ENCODE measurements at places on chromosomes 6 and 20.
A peak's percentile ranks its signal among the peaks of the same experiment; 100 is the strongest.

DNA sequence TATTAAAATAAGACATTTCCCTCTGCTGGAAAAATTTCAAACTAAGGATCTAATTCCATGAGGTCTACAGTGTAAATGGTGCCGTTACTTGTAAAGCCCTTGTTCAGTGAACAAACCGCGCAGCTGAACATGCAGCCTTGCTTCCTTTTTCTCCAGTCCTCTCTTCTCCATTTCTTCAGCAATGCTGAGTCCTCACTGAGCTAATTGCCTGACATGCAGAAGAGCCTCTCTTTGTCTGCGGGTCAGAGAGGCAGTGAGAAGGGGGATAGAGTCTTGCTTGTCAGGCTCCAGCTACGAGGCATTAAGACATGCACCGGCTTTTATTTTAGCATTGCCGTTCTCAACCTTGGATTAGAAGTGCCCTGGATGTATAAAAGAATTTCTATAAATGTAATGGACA is 25.7 kb downstream of the ZDHHC14 start:
- no peak for DNase-seq

DNA sequence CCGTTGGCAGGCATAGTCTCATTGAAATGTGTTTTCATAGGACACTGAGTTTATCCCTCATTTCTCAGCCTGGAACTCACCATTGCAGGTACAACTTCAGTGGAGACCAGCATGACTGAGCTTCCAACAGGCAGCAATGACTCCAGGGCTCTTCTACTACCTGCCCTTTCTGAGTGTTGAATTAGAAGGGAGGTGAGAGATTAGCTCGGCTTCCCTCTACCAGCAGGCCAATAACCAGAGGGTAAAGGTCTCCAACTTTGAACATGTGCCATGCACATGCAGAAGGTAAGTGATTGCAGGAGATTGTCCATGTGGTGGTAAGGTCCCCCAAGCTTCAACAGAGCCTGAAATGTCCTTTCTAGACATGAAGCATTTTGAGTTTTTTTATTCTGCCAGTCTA is 233.8 kb upstream of the SUPT3H start:
- DNase-seq = no peak

- DNase-seq = no peak
Observed at GRCh38 chr6:118872726-118873125, 21.2 kb upstream of the ASF1A start.

DNA sequence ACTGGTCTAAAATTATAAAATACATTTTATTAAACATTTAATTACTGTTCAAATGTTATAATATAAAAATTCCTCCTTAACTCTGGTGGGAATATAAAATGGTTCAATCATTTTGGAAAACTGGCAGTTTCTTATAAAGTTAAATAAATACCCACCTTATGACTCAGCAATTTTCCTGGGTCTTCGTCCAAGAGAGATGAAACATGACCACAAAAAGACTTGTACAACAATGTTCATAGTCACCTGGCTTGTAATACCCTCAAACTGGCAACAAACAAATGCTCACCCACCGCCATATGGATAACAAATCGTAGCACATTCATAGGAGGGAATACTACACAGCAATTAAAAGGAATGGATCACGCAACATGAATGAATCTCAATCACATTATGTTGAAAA is 66.0 kb upstream of the RIN2 start:
- no peak for DNase-seq

DNA sequence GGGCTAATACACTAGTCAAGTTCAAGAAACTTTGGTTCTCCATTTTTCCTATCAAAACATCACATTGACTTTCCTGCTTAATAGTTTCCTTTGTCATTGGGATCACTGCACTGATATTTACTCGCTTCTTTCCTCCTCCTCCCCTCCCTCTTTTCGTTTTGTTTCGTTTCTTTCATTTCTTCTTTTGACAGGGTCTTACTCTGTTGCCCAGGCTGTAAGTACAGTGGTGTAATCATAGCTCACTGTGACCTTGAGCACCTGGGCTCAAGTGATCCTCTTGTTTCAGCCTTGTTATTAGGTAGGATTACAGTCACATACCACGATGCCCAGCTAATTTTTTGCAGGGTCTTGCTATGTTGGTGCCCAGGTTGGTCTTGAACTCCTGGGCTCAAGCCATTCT is 12.3 kb downstream of the PAQR8 start:
- DNase-seq = no peak

GRCh38 chr20:33311996-33312395 is 29.0 kb downstream of the BPIFB1 start:
- DNase-seq = no peak

GRCh38 chr6:144140867-144141266 is 9.4 kb upstream of the STX11 start:
- DNase-seq = no peak

DNA sequence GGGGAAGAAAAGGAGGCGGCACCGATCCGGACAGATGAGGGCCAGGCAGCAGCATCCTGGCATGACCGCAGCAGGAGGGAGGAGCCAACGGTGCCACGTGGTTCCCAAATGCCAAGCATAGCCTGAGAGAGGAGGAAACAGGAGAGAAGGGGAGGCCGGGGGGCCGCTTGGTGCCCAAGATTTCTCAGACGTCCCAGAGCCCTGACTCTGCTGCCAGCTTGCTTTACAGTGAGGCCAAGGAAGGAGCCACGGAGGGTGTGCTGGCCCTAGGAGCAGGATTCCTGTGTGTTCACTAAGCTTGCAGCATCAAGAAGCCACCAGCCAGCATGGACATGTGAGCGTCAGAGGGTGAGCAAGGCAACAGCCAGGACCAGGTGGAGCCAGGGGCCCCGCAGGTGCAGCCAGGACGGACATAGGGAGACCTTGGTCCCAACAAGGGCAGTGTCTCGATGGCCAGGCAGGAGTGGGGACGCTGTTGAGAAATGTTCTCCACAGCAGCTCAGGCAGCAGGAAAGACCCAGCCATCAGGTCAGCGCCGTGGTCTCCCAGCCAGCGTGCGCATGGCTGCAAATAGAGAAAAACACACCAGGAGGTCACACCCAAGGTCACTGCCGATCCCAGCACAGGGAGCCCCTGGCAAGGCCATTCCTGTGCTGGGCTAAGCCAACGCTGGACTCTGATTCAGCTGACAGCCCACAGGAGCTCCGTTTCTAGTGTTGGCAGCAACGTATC is 143.7 kb downstream of the DLL1 start:
- DNase-seq = no peak

DNA sequence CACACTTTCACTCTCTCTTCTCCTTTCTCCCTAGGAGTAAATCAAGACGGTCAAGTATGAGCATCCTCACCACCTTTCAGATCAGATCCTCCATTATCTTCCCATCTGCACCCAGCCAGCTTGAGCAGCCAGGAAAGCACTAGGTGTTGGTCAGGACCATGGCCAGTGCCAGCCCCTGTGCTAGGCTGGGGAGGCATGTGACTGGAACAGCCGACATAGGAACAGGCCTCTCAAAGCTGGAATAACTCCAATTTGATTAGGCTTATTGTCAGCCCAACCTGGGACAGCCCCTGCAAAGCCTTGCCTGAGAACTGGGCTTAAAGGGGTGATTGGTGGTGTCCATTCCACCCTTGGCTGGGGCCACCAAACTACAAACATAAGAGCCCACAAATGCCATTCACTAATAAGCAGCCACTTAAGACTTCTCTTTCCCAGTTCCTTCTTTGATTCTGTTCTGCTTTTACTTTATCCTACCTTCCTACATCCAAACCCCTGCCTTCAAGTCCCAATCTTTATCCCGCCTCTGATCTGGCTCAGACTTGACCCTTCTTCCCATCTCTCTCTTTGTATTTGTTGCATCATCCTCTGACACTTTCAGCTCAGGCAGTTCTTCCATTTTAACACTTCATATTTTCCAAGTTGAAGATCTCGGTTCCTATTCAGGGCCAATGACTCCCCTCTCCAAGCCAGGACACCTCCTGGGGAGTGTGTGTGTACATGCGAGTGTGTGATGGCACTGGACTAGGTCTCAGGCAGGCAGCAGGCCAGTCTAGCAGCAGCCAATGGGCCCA is 4.5 kb upstream of the TREM2 start:
- DNase-seq = no peak

GRCh38 chr6:35141007-35141655 is at the start of gene TCP11:
Gene TCP11 (minus strand): TSS chr6:35141339. CDS start chr6:35140870, 469 bp downstream.
- peak; percentile 62 for DNase-seq

GRCh38 chr20:35329435-35330139 is 37.4 kb upstream of the FAM83C start:
- DNase-seq = peak; percentile 70

DNA sequence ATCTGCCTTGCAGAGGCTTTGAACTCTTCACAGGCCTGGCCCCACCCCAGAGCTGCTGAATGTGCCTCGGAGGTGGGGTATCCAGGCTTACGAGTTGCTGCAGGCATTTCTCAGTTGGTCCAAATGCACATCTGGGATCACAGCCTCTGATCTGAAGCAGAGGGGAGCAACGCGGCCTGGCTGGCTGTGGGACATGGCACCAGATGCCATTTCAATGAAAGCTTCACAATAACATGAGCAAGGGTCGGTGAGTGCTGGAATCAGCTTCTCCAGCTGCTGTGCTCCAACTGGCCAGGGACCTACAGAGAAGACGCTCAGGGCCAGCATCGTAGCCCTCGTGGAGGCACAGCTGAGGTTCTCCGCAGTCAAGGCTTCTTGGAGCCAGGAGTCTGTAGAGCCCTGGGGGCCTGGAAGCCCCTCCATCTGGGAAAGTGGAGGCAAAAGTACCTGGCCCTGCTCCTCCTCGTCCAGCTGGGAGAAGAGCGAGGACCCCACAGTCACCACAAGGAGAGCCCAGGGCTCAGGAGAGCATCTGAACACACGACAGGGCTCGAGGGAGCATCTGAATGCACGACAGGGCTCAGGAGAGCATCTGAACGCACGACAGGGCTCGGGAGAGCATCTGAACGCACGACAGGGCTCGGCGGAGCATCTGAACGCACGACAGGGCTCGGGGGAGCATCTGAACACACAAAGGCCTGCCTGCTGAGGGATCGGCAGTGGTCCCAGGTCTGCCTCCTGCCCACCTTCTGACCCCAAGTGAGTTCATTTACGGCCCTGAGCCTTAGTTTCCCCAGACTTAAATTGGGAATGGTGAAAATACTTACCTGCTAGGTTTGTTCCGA is 165.2 kb downstream of the DLL1 start:
- no peak for DNase-seq

- DNase-seq = no peak
Observed at GRCh38 chr6:34630040-34630439, 66.5 kb downstream of the ILRUN start.

GRCh38 chr6:125952764-125953501 is 3.6 kb upstream of the HINT3 start:
- peak; percentile 55 for DNase-seq

DNA sequence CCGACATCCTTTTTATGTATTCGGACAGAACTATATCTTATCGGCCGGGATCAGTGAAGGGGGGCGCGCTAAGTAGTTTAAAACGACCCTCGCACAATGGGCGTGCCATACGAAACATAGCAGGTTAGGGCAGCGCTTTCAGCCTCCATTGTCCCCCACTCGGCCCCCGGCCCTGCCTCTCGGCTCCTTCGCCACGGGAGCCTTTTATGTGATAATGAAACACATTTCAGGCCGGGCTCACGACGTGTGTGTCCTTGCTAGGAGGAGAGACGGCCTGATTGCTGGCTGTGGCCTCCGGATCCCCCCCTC is 5.3 kb downstream of the FOXA2 start:
- no peak for DNase-seq

DNA sequence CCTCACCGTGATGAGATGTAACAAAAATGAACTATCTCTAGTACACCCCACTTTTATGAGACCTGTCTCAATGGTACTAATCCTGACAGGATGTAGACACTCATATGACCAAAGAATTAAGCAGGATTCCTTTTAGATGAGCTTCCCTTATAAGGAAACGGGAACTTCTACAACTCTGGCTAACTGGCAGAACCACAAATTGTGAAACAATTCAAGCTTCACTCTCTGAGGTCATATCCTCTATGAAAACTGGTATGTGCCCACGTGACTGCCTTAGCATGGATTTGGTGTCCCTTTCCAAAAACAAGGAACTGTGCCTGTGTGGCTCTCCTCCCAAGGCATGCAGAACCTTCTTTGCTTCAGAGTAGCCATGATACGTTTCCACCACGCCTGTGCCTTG is 14.1 kb upstream of the CPNE5 start:
- no peak for DNase-seq

- DNase-seq = peak; percentile 62
Observed at GRCh38 chr6:36968266-36968977, 13.9 kb downstream of the PI16 start.

DNA sequence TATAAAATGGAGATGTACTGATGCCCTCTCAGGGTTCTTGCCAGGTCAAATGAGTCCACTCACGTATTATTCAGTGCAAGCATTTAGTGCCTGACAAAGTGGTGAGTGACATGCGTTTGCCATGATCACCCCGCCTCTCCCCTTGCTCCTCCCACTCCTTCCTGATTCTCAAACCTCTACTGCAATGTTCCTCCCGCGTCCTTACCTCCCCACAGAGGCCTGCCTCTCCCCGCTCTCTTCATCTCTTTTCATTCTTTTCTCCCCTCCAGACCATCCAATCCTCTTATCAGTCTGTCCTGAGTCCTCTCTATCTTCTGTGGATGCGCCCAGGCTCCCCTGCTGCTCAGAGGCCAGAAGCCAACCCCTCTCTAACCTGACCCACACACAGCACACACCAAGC is 40.7 kb downstream of the KCNK5 start:
- DNase-seq = no peak

DNA sequence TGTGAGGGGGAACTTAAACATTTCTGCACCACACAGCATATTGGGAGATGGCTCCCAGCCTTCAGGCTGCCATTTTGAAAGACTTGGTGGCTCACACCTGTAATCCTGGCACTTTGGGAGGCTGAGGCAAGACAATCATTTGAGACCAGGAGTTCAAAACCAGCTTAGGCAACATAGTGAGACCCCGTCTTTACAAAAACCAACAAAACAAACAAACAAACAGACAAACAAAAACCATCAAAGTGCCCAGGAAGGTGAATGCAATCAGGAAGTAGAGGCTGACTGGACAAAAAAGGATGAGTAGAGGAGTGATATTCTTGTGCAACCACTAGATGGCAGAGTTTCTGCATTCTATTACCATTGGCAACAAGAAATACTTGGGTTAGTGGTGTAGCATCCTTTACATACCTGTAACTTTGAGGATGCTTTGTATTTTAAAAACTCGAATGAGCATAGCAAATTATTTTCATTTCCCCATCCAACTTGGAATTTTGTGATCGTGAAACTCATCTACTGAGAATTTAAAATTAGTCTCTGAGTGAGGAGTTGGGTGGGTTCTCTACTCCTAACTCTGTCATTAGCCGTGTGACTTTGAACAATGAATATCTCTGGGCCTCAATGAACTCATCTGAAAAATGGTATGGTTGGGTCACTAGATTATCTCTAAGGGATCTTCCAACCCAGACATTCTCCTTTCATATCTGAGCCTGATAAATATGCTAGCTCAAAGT is 84.4 kb downstream of the CRYBG1 start:
- peak; percentile 59 for DNase-seq

DNA sequence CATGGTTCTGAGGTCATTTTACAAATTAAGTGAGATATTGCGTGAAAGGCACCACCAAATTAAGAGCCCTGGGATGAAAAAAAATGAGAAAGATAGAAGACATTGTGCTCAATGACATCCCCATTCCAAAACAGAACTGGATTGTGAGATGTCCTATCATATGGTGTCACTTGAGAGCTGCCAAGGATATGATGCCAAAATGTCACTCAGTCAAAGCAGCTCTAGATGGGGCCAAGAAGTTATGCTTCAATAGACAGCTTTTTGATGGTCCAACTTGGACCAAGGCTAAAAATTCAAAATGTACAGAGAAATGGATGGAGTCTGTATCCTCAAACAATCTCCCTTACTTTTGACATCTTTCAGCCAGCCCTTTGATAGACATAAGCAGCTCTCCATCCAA is 180.8 kb downstream of the UST start:
- DNase-seq = no peak
